Activated CD4-positive, alpha-beta T cell treated with anti-CD3 and anti-CD28 coated beads, Interleukin-2, amount 10 ng/mL, durations not matched to agents 7 days and 5 days (primary cell): ENCODE measurements at places on chromosomes 13 and 19.

GRCh38 chr19:18074192-18074591 lies 12.5 kb downstream of the IL12RB1 start:
- DNase-seq: no peak

GRCh38 chr13:63167699-63168337 lies 1752.2 kb upstream of the PCDH20 start:
- DNase-seq: no peak

- DNase-seq: no peak
Observed at GRCh38 chr13:44667943-44668342, 91.8 kb upstream of the TSC22D1 start.

DNA sequence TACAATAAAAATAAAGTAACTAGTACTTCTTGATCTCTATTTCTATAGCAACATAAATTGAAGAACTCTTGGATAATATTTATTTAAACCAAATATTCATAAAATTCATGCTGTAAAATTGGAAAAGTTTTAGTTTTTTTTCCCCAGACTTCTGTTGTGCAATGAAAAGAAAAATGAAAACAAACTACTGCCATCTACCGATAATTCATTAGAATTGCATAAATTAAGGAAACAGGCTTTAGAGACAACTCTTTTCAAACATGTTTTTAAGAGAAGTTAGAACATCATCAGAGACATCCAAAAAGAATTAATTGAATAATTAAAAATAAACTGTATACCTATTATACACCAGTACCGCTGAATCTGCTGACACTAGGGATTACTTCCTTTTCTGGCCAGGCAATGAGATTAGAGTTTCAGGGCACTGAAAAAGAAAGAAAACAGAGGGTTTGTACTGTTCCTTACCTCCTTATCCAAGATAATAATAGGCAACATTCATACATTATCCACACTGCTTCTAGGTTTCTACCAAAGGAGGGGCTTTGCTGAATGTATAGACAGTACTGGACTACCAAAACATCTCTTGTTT lies 4.9 kb downstream of the CCDC122 start:
- no peak for DNase-seq

DNA sequence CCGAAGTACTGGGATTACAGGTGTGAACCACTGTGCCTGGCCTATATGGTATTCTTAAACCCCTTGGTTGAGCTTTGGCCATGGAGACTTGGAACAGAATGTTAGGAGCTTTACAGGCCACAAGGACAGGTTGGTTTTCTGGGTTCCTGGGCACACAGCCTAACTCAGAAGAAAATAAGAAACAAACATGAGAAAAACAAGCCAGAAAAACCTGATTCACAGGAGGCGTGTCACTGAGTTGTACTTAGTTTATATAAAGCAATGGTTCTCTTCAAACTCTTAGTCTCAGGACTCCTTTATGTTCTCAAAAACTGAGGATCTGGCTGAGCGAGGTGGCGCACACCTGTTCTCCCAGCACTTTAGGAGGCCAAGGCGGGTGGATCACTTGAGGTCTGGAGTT lies 125.1 kb upstream of the SPATA13 start:
- DNase-seq: no peak

GRCh38 chr13:42788601-42789000 lies 7.2 kb downstream of the FAM216B start:
- DNase-seq: no peak

GRCh38 chr19:31946491-31946890 lies 398.9 kb upstream of the ZNF507 start:
- DNase-seq: no peak

DNA sequence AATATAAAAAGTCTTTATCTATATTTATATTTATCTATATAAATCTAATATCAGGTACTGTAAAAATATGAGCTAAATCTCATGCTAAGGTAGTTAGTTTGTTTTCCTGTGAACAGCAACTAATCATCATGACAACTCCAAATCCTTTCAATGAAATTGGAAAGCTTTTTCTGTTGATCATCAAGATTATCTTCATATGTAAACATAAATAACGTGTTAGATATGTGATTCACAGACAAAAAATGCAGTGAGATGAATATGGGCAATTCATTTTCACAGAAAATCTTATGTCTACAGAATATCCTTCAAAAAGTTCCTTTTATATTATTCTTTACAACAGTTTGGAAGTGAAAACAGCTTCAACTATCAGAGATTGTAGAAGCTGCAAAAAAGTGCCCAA lies 41.7 kb upstream of the EEF1AKMT1 start:
- no peak for DNase-seq

DNA sequence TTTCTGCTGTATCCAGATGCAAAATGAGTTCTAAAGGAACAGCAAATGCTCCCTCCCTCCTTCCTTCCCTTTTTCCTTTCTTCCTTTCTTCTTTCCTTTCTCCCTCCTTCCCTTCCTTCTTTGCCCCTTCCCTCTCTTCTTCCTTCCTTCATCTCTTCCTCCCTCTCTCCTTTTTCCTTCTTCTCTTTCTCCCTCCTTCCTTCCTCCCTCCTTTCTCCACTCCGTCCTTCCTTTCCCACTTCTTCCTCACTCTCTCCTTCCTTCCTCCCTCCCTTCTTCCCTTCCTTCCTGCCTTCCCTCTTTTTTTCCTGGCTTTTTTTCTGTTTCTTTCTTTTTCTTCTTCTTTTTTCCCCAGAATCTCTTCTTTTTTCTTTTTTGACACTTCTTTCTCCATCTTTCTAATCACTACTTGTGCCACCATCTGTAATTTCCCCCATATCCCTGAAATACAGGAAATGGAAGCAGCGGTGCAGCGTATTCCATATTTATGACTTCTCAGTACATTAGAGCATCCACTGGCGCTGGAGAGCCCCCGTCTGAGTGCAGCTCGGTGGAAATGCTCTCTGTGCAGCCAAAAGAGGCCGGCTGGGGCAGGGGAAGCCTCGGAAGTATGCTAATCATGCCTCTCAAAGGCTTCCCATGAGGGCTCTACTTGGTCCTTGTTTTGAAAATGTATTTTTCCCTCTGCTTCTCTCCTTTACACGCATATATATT lies 275.6 kb downstream of the TSHZ3 start:
- DNase-seq: no peak

DNA sequence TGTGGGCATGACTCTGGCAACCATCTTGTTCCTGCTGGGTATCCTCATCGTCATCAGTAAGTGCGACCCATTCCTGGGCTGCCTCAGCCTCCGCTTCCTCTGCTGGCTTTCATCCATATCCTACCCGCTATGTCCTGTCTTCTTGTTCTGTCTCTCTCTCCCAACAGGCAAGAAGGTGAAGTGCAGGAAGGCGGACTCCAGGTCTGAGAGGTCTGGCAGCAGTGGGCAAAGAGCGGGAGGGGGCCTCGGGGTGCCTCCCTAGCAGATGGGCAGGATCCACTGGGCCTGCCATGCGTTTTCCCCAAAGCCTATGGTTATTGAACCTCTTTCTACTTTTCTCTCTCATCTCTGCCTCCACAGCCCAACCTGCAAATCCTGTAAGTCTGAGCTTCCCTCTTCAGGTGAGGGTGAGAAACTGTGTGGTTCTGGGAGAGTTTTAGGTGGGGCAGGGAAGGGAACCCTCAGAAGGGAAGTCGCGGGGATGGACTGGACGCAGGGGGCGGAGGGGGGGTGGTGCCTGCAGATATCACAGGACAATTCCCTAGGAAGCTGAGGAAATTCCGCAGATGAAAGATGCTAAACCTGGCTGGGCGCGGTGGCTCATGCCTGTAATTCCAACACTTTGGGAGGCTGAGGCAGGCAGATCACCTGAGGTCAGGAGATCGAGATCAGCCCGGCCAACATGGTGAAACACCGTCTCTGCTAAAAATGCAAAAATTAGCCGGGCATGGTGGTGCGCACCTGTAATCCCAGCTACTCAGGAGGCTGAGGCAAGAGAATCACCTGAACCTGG lies 3.1 kb upstream of the FXYD5 start:
- no peak for DNase-seq

- DNase-seq: no peak
Observed at GRCh38 chr19:7408251-7408650, 59.5 kb downstream of the ARHGEF18 start.

DNA sequence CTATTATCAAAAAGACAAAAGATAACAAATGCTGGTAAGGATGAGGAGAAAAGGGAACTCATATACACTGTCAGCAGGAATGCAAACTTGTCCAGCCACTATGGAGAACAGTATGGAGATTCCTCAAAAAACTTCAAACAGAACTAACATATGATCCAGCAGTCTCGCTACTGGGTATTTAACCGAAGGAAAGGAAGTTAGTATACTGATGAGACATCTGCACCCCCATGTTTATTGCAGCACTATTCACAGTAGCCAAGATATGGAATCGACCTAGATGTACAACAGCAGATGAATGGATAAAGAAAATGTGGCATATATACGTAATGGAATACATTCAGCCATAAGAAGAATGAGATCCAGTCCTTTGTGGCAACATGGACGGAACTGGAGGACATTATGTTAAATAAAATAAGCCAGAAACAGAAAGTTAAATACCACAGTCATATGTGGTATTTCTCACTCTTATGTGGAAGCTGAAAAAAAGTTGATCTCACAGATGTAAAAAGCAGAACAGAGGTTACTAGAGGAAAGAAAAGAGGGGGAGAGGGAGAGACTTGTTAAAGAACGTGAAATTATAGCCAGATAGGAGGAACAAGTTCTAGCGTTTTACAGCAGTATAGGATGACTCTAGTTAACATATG lies 83.2 kb downstream of the RUBCNL start:
- DNase-seq: no peak

- DNase-seq: no peak
Observed at GRCh38 chr13:101739382-101740178, 287.1 kb downstream of the ITGBL1 start.

DNA sequence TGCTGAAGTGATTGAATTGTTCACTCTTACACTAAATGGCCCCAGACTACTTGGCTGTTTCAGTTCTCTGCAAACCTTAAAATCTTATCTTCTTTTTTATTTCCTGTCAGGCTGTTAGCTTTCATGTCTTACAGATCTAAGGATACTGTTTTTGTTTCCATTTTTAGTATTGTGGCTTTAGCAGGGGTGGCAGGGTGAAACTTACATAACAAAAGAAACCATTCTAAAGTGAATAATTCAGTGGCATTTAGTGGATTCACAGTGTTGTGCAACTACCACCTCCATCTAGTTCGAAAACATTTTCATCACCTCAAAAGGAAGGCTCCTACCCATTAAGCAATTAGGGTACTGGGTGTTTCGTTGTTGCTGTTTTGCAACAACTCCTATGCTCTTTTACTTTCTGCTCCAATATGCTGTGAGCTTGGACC lies 19.8 kb downstream of the TMEM272 start:
- DNase-seq: peak; percentile 54

DNA sequence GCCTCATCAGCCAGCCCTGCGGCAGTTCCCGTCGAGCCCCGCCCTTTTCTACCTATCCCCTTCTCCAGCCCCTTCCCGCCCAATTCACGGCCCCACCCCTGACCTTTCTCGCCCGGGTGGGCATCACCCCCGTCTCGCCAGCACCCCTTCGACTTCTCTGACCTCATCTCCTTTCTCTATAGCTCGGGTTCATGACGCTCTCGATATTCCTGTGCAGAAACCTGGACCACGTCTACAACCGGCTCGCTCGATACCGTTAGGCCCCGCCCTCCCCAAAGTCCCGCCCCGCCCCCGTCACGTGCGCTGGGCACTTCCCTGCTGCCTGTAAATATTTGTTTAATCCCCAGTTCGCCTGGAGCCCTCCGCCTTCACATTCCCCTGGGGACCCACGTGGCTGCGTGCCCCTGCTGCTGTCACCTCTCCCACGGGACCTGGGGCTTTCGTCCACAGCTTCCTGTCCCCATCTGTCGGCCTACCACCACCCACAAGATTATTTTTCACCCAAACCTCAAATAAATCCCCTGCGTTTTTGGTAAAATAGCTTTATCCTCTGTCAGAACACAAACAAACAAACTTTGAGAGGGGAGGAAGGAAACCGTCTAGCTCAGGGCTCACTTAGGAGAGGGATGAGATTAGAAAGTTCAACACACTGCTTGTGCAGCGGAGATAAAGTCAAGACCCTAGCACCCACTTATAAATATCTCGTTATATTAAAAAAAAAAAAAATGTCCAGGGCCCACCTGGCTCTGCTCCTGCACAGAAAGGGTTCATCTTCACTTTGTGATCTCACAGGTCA lies 5.1 kb downstream of the CD37 start:
- DNase-seq: no peak

DNA sequence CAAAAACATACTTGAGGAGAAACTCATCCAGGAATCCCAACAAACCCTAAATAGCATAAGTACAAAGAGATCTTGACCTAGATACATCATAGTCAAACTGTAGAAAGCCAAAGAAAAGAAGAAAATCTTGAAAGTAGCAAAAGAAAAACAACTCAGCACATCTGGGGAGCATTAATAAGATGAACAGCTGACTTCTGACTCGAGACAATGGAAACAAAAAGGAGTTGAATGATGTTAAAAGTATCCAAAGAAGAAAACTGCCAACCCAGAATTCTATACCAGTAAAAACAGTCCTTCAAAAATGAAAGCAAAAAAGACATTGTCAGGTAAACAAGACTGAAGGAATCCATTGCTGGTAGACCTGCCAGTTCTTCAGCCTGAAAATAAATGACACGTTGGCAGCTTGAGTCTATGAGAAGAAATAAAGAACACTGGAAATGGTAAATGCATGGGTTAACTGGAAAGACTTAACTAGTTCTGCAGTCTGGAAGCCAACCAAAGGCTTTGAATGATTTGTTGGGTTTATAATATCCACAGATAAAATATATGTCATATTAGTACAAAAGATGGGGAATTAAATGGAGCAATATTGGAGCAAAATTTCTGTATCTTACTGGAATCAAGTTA lies 46.8 kb downstream of the TSSK6 start:
- DNase-seq: no peak

GRCh38 chr13:20719783-20720182 lies 16.3 kb downstream of the IL17D start:
- no peak for DNase-seq

DNA sequence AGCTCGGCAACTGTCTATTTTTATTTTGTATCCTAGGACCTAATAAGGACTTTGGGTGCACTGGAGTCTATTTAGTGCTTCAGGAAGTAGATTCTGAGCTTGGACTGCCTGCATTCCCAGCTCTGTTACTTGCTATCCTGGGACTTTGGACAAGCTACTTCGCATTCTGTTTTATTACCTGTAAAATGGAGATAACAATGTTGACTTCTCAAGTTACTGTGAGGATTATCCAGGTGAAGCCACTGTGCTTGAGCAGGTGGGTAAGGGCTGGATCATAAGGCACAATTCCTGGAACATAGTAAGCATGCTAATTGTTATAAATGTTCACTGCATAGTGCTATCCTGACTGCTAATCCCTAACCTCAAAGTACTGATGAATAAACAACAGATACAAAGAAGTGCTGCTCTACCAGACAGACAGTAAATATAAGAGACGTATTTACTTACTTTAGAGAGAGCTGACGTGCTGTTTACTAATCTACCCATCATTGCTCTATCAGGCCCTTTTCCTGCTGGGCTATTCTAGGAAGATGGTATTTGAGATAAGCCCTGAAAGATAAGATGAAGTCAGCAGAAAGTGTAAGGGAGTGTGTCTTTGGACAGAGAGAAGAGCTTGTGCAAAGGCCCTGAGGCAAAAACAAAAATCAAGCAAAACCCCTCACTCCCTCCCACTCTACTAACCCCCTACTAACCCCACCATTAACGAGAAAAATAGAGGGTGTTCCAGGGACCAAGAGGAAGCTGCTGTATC lies 50.8 kb upstream of the FLT1 start:
- DNase-seq: no peak
